A549 treated with dexamethasone at 1 μM for 4 hours (cell line): ENCODE measurements at places on chromosomes 6 and 20. TPM values are rescaled to one million over a fixed set of nuclear protein-coding genes. Genes with fewer than 3 reads are reported as not detected.

Gene CCM2L
- total RNA-seq, result 0.22 to 0.42 TPM (median 0.35 TPM) in 5 replicates

Gene RAET1L
- 0.15 to 0.51 TPM (median 0.41 TPM) in 5 replicates for total RNA-seq

Gene QRSL1
- 7.2 to 8.6 TPM (median 8.1 TPM) in 5 replicates for total RNA-seq

Gene MAP3K5
- total RNA-seq, result 1.7 to 2.6 TPM (median 2.2 TPM) in 5 replicates

Gene CAGE1
- 0.04 to 0.05 TPM in 2 of 5 replicates, not detected in the others for total RNA-seq

Gene TCF21
- total RNA-seq, result 0.02 to 0.06 TPM (median 0.04 TPM) in 4 of 5 replicates, not detected in the other

Gene KIFC1
- total RNA-seq, result 35.6 to 45.1 TPM (median 44.0 TPM) in 5 replicates

Gene CLPSL2
- total RNA-seq, result 0.61 to 1.1 TPM (median 0.94 TPM) in 5 replicates

Gene MEI4
- not detected in 5 replicates for total RNA-seq

Gene RRAGD
- total RNA-seq, result 3.6 to 5.6 TPM (median 4.5 TPM) in 5 replicates

Gene CAP2
- total RNA-seq, result 10.6 to 13.1 TPM (median 12.0 TPM) in 5 replicates

Gene RSPH4A
- total RNA-seq, result 0.14 to 0.35 TPM (median 0.19 TPM) in 5 replicates

Gene SNAI1
- total RNA-seq, result 7.4 to 14.7 TPM (median 13.0 TPM) in 5 replicates
